ENCODE measurements at places on chromosomes 6 and 20.

- peak; percentile 64 for DNase-seq
Observed at GRCh38 chr6:20400456-20401204, 1.0 kb upstream of the E2F3 start.

DNA sequence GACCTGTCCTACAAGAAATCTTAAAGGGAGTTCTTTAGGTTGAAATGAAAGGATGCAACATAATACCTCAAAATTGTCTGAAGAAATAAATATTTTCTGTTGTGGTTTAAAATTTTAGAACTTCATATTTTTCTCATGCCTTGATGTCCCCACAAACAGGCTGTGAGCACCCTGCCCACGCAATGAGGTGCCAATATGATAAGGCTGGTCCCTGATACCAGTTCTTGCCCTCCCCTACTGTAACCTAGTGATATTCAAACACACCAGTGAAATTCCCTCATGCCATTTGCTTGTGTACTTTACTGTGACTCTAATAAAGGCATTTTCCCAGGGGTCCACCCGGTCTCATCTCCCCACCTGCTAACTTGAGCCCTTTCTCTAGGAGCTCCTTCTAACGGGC, 67.3 kb upstream of the SIRPG start:
- DNase-seq: no peak

- no peak for DNase-seq
Observed at GRCh38 chr20:17747431-17747846, 47.7 kb downstream of the BANF2 start.

- no peak for DNase-seq
Observed at GRCh38 chr6:44397424-44398164, 10.1 kb downstream of the CDC5L start.

DNA sequence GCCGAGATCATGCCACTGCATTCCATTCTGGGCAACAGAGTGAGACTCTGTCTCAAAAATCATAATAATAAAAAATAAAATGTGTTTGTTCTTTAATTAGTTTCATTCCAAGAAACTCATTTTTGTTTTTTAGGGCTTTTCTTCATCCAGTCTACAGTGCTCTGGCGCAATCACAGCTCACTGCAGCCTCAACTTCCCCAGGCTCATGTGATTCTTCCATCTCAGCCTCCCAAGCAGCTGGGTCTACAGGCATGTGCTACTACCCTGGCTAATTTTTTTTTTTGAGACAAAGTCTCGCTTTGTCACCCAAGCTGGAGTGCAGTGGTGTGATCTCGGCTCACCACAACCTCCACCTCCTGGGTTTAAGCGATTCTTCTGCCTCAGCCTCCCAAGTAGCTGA, 143.6 kb upstream of the JARID2 start:
- no peak for DNase-seq

DNA sequence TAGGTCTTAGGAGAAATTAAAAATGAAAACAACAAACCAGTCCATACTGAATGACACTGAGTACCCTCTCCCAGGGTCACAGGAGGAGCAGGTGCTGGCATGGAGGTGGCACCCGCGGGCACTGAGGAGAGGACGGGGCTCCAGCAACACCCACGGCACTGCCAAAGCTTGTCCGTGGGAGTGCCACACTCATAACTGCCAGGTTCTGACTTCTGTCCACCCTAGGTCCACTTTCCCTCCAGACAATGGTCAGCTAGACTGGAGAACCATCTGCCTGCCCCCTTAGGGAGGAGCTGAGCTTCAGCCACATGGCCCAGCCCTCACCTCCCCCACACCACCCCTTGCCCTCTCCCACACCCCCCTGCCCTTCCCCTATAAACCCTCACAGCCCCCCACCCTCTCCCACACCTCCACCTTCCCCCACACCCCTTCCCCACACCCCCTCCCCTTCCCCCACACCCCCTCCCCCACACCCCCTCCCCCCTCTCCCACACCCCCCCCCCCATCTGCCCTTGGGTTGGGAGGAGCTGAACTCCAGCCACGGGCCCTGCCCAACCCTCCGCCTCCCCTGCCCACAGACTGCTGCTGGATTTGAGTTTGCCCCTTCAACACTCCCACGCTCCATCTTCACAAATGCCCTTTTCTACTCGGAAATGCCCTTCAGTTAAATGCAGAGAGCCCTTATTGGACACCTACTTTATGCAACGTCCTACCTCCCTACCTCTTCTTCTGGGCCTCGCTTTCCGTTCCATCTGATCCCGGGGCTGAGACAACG, 129.6 kb downstream of the TAF4 start:
- no peak for DNase-seq

DNA sequence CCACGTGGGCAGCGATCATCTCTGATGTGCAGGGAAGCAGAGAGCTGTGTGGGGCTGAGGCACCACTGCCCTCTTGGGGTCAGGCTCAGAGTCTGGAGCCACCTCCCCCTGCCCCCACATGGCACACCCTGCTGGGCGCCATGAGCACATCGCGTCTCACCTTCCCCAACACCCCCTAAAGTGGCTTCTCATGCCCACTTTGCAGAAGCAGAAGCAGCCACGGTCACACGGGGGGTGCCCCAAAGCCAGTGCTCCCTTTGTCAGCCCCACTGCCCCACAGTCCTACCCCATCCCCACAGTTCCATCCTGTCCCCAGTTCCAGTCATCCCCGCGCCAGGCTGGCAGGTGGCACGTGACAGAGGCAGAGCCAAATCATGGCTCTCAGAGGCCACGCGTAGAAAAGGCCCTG, 19.5 kb downstream of the SDCBP2 start:
- no peak for DNase-seq

GRCh38 chr6:41278699-41279405, 7.6 kb downstream of the TREM1 start:
- peak; percentile 33 for DNase-seq

DNA sequence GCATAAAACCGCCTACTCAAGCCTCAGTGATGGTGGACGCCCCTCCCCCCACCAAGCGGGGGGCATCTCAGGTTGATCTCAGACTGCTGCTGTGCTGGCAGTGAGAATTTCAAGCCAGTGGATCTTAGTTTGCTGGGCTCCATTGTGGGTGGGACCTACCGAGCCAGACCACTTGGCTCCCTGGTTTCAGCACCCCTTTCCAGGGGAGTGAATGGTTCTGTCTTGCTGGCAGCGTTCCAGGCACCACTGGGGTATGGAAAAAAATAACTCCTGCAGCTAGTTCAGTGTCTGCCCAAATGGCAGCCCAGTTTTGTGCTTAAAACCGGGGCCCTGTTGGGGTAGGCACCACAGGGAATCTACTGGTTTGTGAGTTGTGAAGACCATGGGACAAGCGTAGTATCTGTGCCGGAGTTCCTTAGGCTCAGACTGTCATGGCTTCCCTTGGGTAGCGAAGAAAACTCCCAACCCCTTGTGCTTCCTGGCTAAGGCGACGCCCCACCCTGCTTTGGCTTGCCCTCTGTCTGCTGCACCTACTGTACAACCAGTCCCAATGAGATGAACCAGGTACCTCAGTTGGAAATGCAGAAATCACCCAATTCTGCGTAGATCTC, 1334.5 kb upstream of the ADGRB3 start:
- DNase-seq: no peak

DNA sequence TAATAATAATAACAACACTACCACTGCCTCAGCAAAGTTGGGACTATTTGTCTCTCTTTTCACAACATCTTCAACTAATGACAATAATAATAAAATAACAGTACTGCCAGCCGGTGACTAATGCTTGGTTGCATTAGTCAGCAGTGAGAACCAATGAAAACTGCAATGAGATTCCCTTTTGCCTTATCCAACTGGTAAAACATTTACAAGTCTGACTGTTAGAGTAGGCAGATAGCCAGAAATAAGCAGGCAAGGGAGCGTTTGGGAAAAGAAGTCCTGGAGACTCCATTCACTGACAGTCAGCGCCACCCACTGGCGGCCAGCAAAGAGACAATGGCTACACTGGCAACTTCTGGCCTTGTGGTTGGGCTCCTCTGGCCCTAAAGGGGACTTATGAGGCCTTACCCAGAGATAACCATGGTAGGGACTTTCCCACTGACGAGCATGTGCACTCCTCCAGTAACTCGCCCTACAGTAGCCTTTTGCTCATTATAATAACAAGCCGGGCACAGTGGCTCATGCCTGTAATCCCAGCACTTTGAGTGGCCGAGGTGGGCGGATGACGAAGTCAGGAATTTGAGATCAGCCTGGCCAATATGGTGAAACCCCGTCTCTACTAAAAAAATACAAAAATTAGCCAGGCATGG, 3.4 kb upstream of the NSFL1C start:
- no peak for DNase-seq

- no peak for DNase-seq
Observed at GRCh38 chr6:41275489-41275888, 11.0 kb downstream of the TREM1 start.

DNA sequence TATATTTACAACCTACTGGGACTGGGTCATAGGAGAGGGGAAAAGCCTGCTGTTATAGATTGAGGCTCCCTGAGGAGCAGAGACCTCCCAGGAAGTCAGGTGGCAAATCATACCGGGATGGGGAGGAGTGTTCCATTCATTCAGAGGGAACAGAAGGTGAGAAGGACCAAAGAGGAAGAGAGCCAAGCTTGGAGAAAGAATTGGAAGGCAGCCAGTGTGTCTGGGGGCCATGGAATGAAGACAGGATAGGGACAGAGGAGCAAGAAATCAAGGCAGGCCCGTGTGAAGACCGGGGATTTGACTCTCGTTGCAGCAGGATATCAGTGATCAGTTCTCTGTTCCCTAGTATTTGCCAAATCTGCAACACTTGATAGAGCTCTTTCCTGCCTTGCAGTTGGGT, 5.7 kb upstream of the ZNF217 start:
- no peak for DNase-seq

DNA sequence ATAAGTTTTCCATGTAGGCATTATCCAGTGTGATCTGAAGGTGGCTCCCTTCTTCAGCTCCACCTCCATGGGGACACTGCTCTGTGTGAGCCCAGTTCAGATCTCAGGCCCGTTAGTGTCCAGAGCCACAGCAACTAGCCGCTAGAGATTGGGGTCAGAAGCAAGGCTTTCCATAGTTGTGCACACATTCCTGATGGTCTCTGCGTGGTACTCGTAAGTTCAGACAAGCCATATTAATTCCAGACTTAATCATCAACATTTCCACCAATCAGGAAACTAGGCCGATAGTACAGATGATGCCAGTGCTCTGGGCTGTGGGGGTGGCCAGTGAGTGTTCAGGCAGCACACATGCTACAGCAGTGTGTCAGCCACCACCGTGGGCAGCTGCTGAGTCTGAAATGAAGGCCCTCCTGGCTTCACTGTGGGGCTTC, 17.5 kb upstream of the SYNCRIP start:
- DNase-seq: no peak

- peak; percentile 36 for DNase-seq
Observed at GRCh38 chr20:38032585-38033329, 499 bp downstream of the TTI1 start.

GRCh38 chr20:51910321-51911050, 108.2 kb upstream of the SALL4 start:
- no peak for DNase-seq

GRCh38 chr20:36604952-36605398, 604 bp upstream of the RAB5IF start:
- DNase-seq: peak; percentile 40

- no peak for DNase-seq
Observed at GRCh38 chr6:63452125-63452524, 120.2 kb upstream of the LOC128125822 start.

GRCh38 chr20:22470620-22471026, 113.7 kb downstream of the FOXA2 start:
- DNase-seq: no peak

DNA sequence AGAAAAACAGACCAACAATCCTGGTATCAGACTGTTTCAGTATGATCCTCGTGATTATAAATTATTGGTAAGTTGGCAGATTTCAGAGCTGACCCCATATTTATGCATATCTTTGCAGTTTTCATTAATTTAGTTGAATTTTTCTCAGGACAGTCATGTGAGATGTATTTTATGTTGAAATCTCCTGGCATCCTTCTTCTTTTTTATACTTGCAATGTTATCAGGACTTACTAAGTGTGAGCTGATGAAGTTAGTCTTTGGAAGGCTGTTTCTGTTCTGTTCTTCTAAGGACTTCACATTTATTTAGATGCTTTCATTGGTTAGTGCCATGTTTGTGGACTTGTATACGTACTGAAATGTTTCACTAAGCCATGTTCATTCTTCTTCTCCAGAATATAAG, 17.2 kb downstream of the SMPDL3A start:
- DNase-seq: no peak

DNA sequence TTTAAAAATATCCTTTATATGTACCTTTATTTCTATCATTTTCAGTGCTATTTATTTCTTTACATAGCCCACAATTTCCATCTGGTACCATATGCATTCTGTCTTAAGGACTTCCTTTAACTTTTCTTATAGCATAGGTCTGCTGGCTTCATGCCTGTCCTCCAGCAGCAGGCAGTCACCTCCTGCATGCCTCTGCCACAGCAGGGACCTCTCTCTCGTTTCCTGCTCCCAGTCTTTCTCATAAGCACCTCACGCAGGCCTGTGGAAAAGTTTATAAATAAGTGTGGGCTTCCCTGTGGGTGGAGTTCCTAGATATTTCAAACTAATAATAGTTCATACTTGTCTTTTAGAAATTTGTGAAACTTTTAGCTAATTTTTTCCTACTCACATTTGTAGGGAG, 133.9 kb downstream of the KCNQ5 start:
- no peak for DNase-seq

- DNase-seq: no peak
Observed at GRCh38 chr6:144087789-144088426, 7.5 kb downstream of the SF3B5 start.

GRCh38 chr6:169974663-169975062, 223.2 kb downstream of the ERMARD start:
- no peak for DNase-seq

GRCh38 chr6:34005901-34006531, 139.9 kb downstream of the GRM4 start:
- DNase-seq: no peak

DNA sequence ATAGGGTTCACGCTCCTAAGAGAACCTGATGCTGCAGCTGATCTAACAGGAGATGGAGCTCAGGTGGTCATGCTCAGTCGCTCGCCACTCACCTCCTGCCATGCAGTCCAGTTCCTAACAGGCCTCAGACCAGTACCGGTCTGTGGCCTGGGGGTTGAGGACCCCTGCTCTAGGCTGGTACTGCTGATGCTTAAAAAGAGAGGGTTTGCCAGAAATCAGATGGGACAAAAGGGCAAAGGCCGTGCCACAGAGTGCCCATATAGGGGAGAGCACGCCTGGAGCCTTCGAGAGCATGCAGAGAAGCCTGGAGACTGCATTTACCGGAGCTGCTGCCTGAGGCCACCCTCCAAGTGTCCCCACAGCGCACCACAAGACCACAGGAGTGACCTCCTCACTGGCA, 75.5 kb downstream of the PTPN1 start:
- DNase-seq: no peak

GRCh38 chr20:51172558-51173428, 149.9 kb upstream of the KCNG1 start:
- DNase-seq: no peak

- DNase-seq: no peak
Observed at GRCh38 chr6:105094133-105094640, 85.6 kb downstream of the POPDC3 start.

- DNase-seq: no peak
Observed at GRCh38 chr6:134057478-134057877, 5.1 kb upstream of the SLC2A12 start.

GRCh38 chr6:113526995-113527394, 330.1 kb upstream of the MARCKS start:
- DNase-seq: no peak

GRCh38 chr6:13868236-13868635, 53.9 kb upstream of the MCUR1 start:
- no peak for DNase-seq
